ENCODE measurements at places on chromosomes 16 and 17.

- no peak for DNase-seq
These were observed 10.6 kb downstream of the CDH16 start for GRCh38 chr16:66908116-66908515.

GRCh38 chr17:6475411-6475810 is 31.2 kb downstream of the PIMREG start:
- DNase-seq, result no peak

GRCh38 chr16:5884996-5885395 is 787.4 kb upstream of the EEF2KMT start:
- DNase-seq, result no peak

- no peak for DNase-seq
These were observed 6.3 kb downstream of the CDH5 start for GRCh38 chr16:66372898-66373155.

DNA sequence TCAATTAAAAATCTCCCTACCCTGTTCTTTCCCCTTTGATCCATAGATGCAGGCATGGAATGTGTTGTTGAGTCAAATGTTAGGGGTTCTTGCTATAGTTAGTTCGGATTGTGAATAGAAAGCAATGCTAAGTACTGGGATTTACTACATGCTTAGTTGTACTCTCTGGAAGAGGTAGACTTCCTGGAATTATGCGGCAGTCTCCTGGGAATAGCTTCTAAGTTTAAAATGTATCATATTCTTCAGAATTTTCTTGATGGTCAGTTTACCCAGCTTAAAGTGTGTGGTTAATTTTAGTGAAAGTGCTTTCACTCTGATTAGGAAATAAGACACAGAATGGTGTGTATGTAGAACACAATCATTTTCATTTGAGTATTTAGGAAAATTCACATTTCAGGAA is 3.5 kb downstream of the CLTC start:
- DNase-seq, result no peak

GRCh38 chr17:35653619-35654361 is 66.7 kb downstream of the AP2B1 start:
- DNase-seq, result no peak

GRCh38 chr16:10022098-10022497 is 160.1 kb downstream of the GRIN2A start:
- DNase-seq, result no peak
